ENCODE measurements at places on chromosomes 5 and 9. TPM values are rescaled to one million over a fixed set of nuclear protein-coding genes. Genes with fewer than 3 reads are reported as not detected.

- DNase-seq: no peak
Observed at GRCh38 chr9:134136996-134137299, 1.1 kb downstream of the WDR5 start.

GRCh38 chr5:122091936-122092600 lies 14.0 kb upstream of the LOX start:
- DNase-seq: no peak

DNA sequence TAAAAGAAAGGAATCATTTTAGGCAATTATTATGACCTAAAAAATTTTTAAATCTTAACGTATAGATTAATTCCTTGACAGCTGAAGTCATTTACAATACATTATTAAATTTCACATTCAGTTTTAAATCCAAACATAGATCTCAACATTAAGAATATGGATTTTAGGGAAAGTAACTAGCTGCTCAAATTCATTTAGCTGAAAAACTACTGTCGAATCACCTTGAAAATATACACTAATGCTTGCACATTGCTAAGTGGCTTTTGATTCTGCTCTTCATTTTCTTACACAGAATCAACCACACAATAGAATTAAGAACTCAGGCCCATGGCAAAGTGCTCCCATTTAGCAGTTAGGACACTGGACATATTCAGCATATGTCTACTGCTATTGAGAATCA lies 454.2 kb downstream of the RAB3C start:
- no peak for DNase-seq

- no peak for DNase-seq
Observed at GRCh38 chr9:16333691-16334090, 536.8 kb downstream of the BNC2 start.

DNA sequence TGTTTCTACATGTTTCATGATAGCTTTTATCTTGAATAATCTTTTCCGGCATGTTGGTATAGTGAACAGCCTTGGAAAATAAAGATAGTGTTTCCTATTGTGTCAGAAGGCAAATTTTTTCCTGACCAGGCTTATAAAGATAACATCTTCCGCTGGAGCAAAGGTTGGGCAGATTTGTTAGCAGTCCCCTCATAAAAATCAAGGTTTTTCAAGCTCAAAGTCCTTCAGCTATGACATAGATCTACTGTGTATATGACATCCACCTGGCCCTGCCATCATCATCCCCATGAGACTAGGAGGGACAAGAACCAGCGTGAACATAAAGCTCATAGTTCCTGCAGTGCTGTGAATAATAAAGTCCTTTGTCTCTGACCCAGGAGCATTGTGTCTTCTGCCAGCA lies 30.4 kb upstream of the OTULINL start:
- no peak for DNase-seq

GRCh38 chr9:84512493-84512892 lies 157.0 kb upstream of the NTRK2 start:
- DNase-seq: no peak

- no peak for DNase-seq
Observed at GRCh38 chr5:142740474-142741242, 29.5 kb upstream of the ARHGAP26 start.

The LRRTM2 gene
- total RNA-seq: not detected

- no peak for DNase-seq
Observed at GRCh38 chr5:95216136-95216955, 68.5 kb downstream of the MCTP1 start.
